Stimulated activated CD4-positive, alpha-beta T cell treated with anti-CD3 and anti-CD28 coated beads, Interleukin-2, amount 100 ng/mL, for 24 hours (primary cell): ENCODE measurements at places on chromosomes 2 and 18.

DNA sequence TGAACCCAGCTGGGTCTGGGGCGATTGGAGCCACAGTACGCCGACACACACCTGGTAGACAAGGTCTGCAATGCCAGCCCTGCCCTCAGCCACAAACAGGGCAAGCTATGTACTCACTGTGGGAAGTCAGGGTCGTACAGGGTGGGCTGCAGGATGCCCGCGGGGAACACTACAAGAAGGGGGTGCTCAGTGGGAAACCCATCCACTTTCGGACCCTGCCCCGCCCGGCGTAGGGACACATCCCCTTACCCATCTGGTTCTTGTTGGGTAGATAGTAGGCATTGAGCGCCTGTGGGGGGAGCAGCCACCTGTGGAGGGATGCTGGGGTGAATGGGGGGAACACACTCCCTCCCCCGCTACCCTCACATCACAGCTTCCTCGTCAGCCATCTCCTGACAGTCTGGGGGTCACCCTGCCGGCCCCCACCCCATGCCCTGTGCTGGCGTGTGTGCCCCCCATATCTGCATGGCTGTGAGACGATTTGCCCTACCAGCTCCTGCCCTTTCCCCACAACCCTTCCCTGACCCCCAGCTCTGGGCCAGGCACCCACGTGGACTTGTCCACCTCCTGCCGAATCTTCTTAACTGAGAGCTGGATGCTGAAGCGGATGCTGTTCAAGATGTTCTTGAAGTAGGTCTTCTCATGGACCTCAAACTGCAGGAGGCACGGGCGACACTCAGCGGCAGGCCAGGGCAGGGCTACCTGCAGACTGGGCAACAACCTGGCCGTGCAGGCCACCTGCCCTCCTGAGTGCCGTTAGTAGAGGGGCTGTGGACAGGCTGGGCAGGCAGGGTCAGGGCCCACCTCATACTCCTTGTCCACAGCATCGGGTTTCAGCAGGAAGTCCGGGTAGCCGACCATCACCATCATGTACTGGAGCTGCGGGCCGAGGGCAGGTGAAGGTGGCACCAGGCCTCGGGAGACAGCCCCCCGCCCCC is 5.1 kb downstream of the ECEL1 start:
- DNase-seq = no peak

DNA sequence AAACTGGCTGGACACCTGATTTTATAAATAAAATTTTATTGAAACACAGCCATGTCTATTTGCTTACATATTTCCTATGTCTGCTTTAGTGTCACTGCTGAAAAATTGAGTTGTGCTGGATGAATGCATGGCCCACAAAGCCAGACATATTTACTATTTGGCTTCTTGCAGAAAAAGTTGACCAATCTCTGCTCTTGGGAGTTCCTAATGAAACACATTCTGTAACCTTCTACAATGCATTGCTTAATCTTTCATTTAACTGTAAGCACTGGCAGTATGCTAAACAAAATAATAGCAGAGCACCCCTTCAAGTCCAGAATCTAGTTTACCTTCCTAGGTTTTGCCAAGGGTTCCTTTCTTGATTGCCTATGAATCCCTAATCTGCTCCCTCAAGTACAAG is 17.7 kb upstream of the SERPINB7 start:
- DNase-seq = no peak

GRCh38 chr2:138699421-138699820 is 80.8 kb downstream of the NXPH2 start:
- no peak for DNase-seq

- no peak for DNase-seq
Measured at GRCh38 chr2:46980786-46981573, 65.4 kb upstream of the MCFD2 start.
